Breast epithelium (tissue), 4 donors: ENCODE measurements at places on chromosomes 6 and 20.

- no peaks in the 10 kb centered on the region for H3K27me3 ChIP-seq
- no peaks in the 10 kb centered on the region for H3K36me3 ChIP-seq
- DNase-seq: no peak
- H3K27ac ChIP-seq: no peak overlapping the region
- H3K4me3 ChIP-seq: no peak overlapping the region
Observed at GRCh38 chr6:108727966-108728730, 120.1 kb upstream of the ARMC2 start.

DNA sequence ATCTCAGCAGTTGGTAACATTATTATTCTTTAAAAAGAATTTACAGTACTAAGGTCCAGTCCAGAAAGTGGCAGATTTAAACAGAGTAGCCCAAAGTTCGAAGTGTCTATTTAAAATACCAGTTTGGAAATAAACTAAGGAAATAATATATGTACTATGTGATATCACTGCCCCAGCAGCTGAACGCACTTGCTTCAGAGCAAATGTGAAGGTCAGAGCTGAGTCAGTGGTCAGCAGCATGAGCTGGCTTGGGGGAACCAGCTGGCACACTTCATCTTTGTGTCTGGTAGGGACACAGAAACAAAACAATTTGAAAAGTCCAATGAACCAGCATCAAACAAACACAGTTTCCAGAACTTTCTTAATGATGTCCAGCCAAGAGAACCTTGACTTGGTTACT, 15.4 kb downstream of the TMEM14B start:
- H3K4me3 ChIP-seq: no peak overlapping the region
- H3K36me3 ChIP-seq: no peaks in the 10 kb centered on the region
- no peaks in the 10 kb centered on the region for H3K27me3 ChIP-seq
- no peaks in the 10 kb centered on the region for H3K4me1 ChIP-seq
- no peak for DNase-seq
- no peak overlapping the region for H3K27ac ChIP-seq

DNA sequence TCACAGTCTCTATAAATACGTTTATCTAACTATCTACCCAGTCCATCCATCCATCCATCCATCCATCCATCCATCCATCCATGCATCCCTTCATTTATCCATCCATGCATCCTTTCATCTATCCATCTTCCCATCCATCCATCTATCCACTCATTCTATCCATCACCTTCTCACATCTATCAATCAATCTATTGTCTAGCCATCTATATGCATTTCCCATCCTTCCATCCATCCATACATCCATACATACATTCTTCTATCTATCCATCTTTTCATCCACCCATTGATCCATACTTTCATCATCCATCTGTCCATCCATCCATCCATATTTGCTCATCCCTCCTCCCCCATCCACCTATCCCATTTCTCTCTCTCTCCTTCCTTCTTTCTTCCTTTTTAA, 51.6 kb upstream of the CTNNBL1 start:
- H3K36me3 ChIP-seq: no peaks in the 10 kb centered on the region
- no peak overlapping the region for H3K27ac ChIP-seq
- no peaks in the 10 kb centered on the region for H3K4me1 ChIP-seq
- peaks cover 63% of the 10 kb centered on the region for H3K27me3 ChIP-seq
- H3K4me3 ChIP-seq: no peak overlapping the region
- DNase-seq: no peak

GRCh38 chr6:146194434-146194833, 165.6 kb downstream of the GRM1 start:
- H3K4me1 ChIP-seq: no peaks in the 10 kb centered on the region
- no peaks in the 10 kb centered on the region for H3K27me3 ChIP-seq
- H3K36me3 ChIP-seq: no peaks in the 10 kb centered on the region

GRCh38 chr6:89281779-89282246, 33.3 kb downstream of the GABRR2 start:
- H3K4me3 ChIP-seq: no peak overlapping the region
- no peak overlapping the region for H3K27ac ChIP-seq
- DNase-seq: no peak
- no peaks in the 10 kb centered on the region for H3K4me1 ChIP-seq
- H3K27me3 ChIP-seq: no peaks in the 10 kb centered on the region

DNA sequence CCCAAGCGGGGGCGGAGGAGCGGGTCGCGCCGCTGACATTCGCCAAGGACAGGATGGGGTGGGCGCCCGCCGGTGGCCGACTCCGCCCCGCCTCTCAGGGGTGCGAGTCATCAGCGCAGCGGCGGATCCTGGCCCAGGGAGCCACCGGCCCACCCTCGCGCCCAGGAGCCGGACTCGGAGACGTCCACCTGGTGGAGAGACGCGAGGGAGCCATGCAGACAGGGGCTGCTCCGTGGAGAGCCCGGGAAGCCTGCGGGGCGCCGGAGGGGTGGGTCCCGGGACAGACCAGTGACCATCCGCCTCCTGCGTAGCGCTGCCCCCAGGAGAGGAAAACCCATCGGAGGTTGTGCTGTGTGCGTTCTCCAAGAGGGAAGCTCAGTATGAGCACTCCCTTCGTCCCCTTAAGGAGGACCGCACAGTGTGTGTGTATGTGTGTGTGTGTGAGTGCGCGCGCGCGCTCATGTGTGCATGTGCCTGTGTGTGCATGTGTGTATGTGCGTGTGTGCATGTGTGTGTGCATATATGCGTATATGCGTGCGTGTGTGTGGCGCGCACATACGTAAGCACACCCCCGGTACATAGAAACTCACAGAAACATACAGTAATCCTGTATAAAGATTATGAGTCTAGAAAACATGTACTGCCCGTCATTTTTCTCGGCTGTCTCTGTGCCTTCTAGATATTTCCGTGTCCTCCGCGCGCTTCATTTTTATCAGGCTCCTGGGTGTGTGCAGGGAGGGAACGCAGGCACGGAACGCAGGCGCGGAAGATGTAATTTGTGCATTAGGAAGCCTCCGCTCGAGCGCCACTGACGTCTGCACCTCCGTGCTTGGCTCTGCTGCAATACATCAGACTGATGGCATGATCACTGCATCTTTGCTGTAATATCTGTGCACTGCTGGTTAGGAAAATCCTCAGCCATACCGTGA, 158.9 kb downstream of the TBXT start:
- H3K4me1 ChIP-seq: no peaks in the 10 kb centered on the region
- DNase-seq: no peak
- H3K27me3 ChIP-seq: peaks cover 71% of the 10 kb centered on the region
- no peak overlapping the region for H3K27ac ChIP-seq

DNA sequence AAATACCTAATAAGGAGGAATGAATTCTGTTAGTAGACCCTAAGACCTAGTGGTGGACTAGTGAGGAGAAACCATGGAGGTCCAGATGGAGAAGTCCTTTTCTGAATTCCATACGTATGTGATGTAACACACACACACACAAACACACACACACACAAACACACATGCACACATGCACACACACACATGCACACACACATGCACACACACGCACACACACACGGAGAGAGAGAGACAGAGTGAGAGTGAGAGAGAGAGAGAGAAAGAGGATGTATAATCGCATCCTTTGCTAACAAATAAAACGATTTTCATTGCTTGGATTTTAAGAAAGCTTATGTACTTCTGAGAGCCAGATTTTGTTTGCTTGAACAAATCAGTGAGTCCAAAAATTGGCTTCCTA, 132.6 kb upstream of the CEP162 start:
- DNase-seq: no peak
- H3K36me3 ChIP-seq: no peaks in the 10 kb centered on the region
- no peak overlapping the region for H3K27ac ChIP-seq

- no peaks in the 10 kb centered on the region for H3K4me1 ChIP-seq
- H3K4me3 ChIP-seq: no peak overlapping the region
- no peaks in the 10 kb centered on the region for H3K36me3 ChIP-seq
- no peak overlapping the region for H3K27ac ChIP-seq
- H3K27me3 ChIP-seq: no peaks in the 10 kb centered on the region
Observed at GRCh38 chr6:101486726-101487125, 93.2 kb downstream of the GRIK2 start.

- H3K27ac ChIP-seq: no peak overlapping the region
- no peak for DNase-seq
- no peaks in the 10 kb centered on the region for H3K27me3 ChIP-seq
- no peak overlapping the region for H3K4me3 ChIP-seq
Observed at GRCh38 chr6:111958534-111958933, 85.3 kb upstream of the FYN start.

GRCh38 chr20:19090332-19090731, 122.1 kb upstream of the SLC24A3 start:
- H3K27me3 ChIP-seq: no peaks in the 10 kb centered on the region
- no peak for DNase-seq
- no peaks in the 10 kb centered on the region for H3K4me1 ChIP-seq
- no peak overlapping the region for H3K4me3 ChIP-seq
- H3K36me3 ChIP-seq: no peaks in the 10 kb centered on the region
- no peak overlapping the region for H3K27ac ChIP-seq

DNA sequence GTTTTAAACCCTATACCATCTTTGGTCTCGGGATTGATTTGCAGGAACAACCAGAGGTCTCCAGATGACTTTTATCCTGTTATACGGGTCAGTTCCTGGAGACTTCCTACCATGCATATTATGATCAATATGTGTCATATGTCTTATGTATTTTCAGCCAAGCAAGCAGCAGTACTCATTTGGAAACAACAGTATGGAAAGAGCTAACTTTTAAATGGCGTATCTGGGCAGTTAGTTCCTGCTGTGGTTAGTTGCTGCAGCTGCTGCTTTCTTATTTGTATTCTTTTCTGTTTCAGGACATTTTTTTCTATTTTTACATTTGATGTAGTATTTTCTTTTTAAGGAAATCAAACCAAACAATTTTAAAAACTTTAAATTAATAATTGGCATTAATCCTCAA, 207.5 kb downstream of the MANEA start:
- H3K4me1 ChIP-seq: no peaks in the 10 kb centered on the region
- H3K27ac ChIP-seq: no peak overlapping the region
- H3K27me3 ChIP-seq: no peaks in the 10 kb centered on the region
- H3K4me3 ChIP-seq: no peak overlapping the region
- no peak for DNase-seq

- no peaks in the 10 kb centered on the region for H3K36me3 ChIP-seq
- H3K27ac ChIP-seq: no peak overlapping the region
- no peak for DNase-seq
- no peaks in the 10 kb centered on the region for H3K27me3 ChIP-seq
Observed at GRCh38 chr6:32943864-32944649, 3.2 kb upstream of the HLA-DMB start.

- DNase-seq: no peak
- H3K27me3 ChIP-seq: no peaks in the 10 kb centered on the region
- no peaks in the 10 kb centered on the region for H3K36me3 ChIP-seq
- H3K4me3 ChIP-seq: no peak overlapping the region
Observed at GRCh38 chr6:1094306-1094705, 217.6 kb upstream of the FOXQ1 start.

DNA sequence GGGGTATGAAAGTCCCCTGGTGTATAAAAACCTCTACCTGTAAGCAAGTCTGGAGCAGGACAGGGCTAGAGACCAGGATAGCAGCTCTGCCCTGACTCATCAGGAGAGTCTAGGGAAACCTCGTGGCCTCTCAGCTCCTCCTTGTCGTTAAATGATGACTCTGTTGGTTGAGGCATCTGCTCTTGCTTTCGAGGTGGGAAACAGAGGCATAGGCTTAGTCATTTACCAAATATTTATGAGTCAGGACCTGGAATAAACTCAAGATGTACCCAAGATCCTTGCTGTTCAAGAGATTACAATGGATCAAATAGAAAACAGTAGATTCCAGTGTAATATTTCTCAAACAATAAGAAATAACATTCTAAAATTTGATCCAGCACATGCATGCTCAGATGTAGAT, 5.5 kb downstream of the MANBAL start:
- H3K27ac ChIP-seq: peak overlapping the region; percentile 81
- no peaks in the 10 kb centered on the region for H3K27me3 ChIP-seq
- no peak for DNase-seq
- no peak overlapping the region for H3K4me3 ChIP-seq
- no peaks in the 10 kb centered on the region for H3K36me3 ChIP-seq

DNA sequence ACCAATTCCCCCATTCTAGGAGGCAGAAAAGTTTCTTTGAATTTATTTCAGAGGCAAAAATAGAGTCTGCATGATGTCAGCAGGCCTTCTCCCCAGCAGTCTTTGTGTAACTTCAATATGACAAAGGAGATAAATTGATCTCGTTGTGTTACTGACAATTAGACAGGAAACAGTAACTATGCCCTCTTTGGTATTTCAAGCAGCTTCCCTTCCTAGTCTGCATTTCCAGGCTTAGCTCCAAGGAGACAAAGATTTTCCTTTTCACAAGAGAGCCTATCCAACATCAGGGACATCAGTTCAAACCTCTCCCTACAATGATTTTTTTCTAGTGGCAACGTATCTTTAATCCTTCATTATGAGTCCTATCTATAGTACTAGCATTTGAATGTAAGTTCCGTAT, 245.9 kb upstream of the HSF2 start:
- no peak overlapping the region for H3K4me3 ChIP-seq
- no peak overlapping the region for H3K27ac ChIP-seq
- DNase-seq: no peak
- H3K4me1 ChIP-seq: no peaks in the 10 kb centered on the region
- H3K36me3 ChIP-seq: no peaks in the 10 kb centered on the region

DNA sequence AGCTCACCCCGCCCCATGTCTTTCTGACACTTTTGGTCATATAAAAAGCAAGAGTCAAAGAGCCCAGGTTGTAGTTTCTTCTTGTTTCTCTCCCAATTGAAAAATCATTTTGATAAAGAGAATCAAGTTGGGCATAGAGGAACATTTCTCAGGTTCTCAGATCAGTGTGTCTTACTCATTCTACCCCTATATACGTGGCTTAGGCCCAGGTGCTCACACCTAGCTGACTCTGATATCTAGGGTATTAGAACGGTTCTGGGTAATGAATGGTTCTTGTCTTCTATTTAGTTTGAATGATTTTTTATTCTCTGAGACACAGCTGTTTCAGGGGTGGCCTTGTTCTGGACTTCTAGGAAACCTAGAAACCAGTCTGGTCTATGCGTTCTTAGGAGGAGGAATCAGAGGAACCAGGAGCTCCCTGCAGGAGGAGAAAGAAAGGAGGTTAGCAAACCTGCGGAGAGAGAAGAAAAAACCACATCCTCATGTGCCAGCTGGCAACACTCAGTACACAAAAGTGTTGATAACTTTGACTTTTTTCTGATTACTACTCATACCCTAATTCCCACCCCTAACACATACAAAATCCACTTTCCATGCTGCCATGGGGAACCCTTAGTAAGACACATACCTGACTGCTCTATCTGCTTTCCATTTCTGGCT, 178.0 kb downstream of the CLIC5 start:
- H3K4me3 ChIP-seq: no peak overlapping the region
- no peaks in the 10 kb centered on the region for H3K4me1 ChIP-seq
- no peak overlapping the region for H3K27ac ChIP-seq

- no peaks in the 10 kb centered on the region for H3K4me1 ChIP-seq
- H3K27ac ChIP-seq: no peak overlapping the region
Observed at GRCh38 chr6:24105191-24105590, 20.8 kb upstream of the NRSN1 start.

- DNase-seq: no peak
- H3K4me3 ChIP-seq: no peak overlapping the region
- no peak overlapping the region for H3K27ac ChIP-seq
Observed at GRCh38 chr20:34547844-34548613, 10.5 kb upstream of the MAP1LC3A start.
